ENCODE measurements at places on chromosomes 4 and X.

GRCh38 chr4:107896158-107896645 lies 35.1 kb upstream of the CYP2U1 start:
- no peak for DNase-seq

DNA sequence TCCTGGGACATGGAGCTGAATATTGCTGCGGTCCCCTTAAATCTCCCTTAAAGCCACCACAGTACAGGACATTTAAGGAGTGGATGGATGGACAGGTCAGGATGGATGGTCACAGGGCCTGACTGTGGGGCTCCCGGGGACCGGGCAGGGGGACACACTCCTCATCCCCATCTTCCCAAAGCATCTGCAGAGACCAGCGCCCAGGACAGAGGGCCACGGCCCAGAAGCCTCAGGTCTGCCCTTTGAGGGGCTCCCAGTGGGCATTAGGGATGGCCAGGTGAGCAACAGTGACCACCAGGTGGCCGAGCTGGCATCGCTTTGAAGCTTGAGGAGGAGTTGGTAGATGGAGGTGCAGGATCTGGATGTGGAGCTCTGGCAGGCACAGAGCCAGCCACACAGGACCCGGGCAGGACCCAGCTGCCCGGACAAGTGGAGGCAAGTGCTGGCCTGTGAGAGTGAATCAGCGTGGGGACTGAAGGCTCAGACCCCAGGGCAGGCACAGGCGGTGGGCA lies 51.4 kb downstream of the ABLIM2 start:
- DNase-seq = no peak

DNA sequence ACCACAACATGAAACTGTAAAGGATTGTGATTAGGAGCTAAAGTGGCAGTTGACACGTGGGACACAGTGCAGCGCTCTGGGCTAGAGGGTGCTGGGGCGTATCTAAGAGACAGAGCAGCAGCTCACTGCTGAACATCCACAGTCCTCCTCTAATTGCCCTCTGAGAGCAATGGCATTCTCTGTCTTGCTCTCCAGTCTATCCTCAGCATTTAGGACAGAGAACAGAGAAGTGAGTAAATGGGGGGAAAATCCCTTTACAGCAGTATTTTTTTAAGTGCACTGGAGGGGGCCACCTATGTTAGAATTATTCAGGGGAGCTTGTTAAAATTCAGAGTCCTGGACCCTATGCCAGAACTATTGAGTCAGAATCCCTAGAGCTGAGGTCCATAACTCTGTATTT lies 4.2 kb upstream of the TMEM154 start:
- no peak for DNase-seq

DNA sequence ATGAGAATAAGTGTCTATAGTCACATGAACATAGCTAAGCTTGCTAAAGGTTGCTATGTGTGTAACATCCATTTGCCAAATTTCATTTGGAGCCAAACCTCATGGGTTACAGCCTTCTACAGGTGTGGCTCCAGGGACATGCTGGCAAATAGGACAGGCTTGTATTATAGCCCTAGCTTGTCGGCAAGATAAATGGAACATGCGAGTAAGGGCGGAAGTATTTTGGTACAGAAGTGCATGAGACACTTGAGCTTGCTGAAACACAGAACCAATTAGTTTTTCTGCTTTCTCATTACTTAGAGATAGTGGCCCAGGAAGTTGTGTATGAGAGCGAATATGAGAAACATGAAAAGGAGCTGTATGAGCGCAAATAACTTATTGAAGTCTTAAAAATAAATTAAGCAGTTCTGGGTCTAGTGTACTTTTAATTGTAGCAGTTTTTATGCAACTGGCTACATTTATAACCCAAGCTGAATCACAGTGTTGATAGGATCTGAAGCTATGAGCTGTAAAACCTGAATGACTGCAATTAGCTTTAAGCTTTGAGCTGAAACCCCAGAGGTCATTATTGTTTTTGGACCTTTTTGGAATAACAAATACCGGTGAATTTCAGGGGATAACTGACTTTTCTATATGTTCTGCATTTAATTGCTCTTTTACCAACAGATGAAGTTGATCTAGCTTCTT lies 64.6 kb downstream of the KDM5C start:
- DNase-seq = no peak
